Left kidney (tissue), 8 donors: ENCODE measurements at places on chromosomes 3 and 15. TPM values are rescaled to one million over a fixed set of nuclear protein-coding genes. Genes with fewer than 3 reads are reported as not detected.

DNA sequence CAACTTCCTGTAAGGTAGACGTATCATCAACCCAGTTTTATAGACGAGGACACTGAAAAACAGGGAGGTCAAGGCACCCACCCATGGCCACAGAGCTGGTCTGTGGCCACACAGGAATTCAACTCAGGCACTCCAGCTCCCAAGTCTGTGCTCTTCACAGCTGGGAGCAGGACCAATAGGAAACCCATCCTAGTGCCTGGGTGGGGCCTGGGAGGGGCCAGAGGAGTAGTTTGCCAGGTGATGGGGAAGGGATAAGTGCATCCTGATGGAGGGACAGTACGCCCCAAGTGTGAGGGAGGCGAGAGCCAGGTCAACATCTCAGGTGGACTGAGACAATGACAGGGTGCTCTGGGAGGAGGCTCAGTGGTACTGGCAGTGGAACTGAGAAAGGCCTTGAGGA lies 22.0 kb downstream of the KIF9 start:
- DNase-seq, result no peak

- DNase-seq, result no peak
Measured at GRCh38 chr3:59153648-59154047, 103.8 kb upstream of the CFAP20DC start.

DNA sequence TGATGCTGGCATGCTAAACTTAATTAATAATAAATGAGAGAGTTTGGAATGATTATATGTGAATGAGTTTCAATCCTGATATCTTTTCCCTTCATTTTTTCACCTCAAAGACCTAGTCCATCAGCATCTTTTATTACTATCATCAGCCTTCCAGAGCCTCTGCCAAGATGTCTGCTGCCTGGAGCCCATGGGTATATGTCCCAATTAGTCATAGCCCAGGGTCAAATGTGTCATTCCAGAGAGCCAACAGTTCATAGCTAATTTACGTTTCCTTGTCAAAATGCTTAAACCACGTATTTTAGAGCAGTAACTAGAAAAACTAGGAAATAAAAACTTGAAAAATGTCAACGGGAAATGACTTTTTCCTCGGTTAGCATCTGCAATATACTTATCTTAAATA lies 457.9 kb downstream of the SI start:
- no peak for DNase-seq

GRCh38 chr3:49673715-49674496 lies at the start of gene APEH:
Gene APEH, plus strand, starts transcription at chr3:49674351. Its CDS starts 51 bp downstream, at chr3:49674402.
- DNase-seq, result peak; percentile 94

DNA sequence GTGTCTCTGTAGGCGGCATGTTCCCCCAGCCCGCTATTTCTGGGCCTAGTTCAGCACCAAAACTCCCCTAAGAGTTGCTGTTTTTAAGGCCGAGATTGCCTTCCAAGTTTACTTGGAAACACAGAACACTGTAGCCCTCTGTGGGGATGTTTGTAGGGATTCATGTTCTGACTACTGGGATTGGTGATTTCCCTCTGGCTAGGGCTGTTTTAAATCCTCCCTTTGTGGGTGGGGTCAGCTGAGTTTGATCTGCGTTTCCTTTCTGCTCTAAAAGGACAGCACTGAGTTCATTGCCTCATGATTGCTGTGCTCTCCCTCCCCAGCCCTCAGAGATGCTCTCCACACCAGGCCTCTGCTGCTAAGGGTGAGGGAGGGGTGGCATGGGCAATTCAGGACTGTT lies 640.6 kb upstream of the DPPA4 start:
- no peak for DNase-seq

The IL17RE gene
- 18.6 TPM for polyA plus RNA-seq

GRCh38 chr3:63390710-63391230 lies 112.7 kb downstream of the SYNPR start:
- DNase-seq, result no peak

The FBXL2 gene
- 28.7 TPM for polyA plus RNA-seq

GRCh38 chr3:183958775-183959174 lies 58.9 kb downstream of the ABCC5 start:
- DNase-seq, result no peak

DNA sequence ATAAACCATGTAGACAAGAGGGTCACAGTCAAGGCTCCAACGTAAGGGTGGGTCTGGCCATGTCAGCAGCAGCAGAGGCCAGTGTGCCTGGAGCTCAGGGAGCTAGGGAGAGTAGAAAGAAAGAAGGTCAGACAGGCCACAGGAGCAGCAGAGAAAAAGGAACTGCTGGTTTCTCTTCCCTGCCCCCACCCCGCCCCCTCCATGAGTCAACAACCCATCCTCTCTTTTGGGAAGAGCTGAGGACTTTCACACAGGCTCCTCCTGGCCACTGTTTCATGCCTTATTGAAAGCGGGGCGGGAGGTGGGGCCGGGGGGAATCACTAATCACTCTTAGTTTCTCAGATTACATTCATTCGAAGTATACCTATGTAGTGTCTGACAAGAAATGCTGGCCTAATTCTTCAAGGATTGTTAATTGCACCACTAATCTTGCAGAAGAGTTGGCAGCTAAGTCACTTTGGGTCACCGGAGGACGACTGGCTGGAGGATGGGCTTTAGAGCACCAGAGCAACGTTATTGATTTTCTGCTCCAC lies 9.1 kb upstream of the SCG3 start:
- peak; percentile 3 for DNase-seq

GRCh38 chr3:11212299-11212608 lies 58.0 kb downstream of the HRH1 start:
- no peak for DNase-seq

GRCh38 chr3:177525987-177526712 lies 328.9 kb upstream of the TBL1XR1 start:
- DNase-seq, result no peak

- no peak for DNase-seq
Measured at GRCh38 chr3:157926822-157927221, 179.4 kb downstream of the SHOX2 start.

The XIRP1 gene
- 0.25 TPM for polyA plus RNA-seq

The PARP15 gene
- 0.45 TPM for polyA plus RNA-seq

The OR5K3 gene
- not detected for polyA plus RNA-seq

DNA sequence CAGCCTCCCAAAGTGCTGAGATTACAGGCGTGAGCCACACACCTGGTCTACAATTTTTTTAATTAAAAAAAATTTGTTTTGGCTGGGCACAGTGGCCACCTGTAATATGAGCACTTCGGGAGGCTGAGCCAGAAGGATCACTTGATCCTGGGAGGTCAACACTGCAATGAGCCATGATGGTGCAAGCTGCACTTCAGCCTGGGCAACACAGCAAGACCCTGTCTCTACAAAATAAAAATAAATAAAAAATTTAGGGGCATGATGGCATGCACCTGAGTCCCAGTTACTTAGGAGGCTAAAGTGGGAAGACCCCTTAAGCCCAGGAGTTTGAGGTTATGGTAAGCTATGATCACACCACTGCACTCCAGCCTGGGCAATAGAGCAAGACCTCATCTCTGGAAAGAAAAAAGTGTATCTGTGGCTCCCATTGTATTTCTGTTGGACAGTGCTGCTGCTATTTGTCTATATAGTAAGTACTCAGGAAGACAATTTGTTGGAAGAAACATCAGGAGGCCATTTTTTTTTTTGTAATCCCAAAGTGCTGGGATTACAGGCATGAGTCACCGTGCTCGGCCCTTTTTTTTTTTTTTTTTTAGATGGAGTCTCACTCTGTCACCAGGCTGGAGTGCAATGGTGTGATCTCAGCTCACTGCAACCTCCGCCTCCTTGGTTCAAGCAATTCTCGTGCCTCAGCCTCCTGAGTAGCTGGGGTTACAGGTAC lies 27.5 kb upstream of the SH3BP5 start:
- DNase-seq, result no peak

- no peak for DNase-seq
Measured at GRCh38 chr15:42749266-42749665, 12.3 kb upstream of the CDAN1 start.

The SAXO2 gene
- polyA plus RNA-seq, result 8.0 TPM

GRCh38 chr3:146566138-146566537 lies 21.7 kb upstream of the PLSCR1 start:
- no peak for DNase-seq

DNA sequence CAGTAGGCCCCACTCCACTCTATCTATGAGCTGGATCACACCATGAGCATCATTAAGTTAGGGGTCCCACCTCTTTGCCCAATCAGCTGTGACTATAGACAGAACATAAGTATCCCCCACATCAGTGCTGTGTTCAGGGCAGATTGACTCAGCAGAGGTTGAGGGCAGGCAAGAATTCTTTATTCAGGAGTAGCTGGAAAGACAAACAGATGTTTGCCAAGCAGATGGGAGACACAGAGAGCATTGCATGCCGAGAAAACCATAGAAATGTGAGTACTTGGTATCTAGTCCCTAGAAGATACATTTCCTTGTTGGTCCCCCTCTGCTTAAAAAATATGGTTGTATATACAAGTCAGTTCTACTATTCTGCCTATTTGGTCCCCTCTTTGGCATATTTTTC lies 440.8 kb downstream of the RAP2B start:
- DNase-seq, result no peak

The EIF1B gene
- 124 TPM for polyA plus RNA-seq

- DNase-seq, result no peak
Measured at GRCh38 chr3:154195620-154196356, 74.6 kb downstream of the ARHGEF26 start.

The CEMIP gene
- 6.7 TPM for polyA plus RNA-seq

DNA sequence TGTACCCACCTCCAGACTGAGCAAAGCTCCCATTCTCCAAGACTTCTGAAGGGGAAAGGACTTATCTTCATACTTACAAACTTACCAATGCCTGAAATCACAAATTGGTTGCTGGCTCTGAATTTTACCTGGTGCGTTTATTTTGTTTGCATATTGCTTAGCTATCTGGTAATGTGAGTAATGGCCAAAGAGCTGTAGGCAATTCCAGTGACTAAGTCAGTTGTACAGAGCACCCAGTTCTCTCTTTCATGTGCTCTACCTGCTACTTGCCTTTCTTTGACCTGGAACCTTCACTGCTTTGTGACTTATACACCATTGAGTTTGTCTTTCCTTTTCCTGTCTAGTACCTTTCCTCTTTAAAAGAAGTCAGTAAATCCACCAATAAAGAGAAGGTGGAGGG lies 755.9 kb upstream of the LMCD1 start:
- no peak for DNase-seq

GRCh38 chr3:195148549-195148948 lies 122.4 kb downstream of the XXYLT1 start:
- DNase-seq, result peak; percentile 67

The HYKK gene
- polyA plus RNA-seq, result 10.3 TPM

The IQCH gene
- polyA plus RNA-seq, result 10.0 TPM

GRCh38 chr3:37466660-37467359 lies 292.4 kb upstream of the LRRFIP2 start:
- DNase-seq, result no peak

DNA sequence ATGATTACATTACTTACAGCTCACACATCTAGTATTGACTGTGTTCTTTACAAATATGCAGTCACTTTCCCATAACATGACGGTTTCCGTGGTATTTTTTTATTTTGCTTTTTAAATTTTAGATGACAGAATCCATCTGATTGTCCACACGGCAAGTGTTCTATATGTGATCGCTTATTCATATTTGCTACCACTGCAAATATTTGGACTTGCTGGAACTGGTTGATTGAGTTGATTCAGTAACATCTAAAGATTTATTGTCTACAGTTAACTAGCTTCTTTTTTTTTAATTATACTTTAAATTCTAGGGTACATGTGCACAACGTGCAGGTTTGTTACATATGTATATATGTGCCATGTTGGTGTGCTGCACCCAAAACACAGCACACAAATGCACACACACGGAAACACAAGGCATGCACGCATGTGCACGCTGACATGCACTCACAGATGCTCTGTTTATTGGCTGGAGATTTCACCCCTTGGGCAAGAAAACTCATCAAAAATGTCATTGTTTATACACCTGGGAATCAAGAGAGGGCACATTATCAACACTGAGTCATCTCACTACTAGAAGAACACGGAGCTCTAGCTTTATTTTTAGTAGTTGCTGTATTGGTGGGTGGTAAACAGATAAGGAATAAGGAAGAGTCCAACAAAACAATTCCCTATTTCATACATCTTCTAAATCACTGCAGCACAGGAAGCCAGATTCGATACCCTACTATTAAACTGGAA lies 16.4 kb downstream of the ARRDC4 start:
- DNase-seq, result no peak

The CPEB1 gene
- polyA plus RNA-seq, result 2.2 TPM

The MFGE8 gene
- 133 TPM for polyA plus RNA-seq

DNA sequence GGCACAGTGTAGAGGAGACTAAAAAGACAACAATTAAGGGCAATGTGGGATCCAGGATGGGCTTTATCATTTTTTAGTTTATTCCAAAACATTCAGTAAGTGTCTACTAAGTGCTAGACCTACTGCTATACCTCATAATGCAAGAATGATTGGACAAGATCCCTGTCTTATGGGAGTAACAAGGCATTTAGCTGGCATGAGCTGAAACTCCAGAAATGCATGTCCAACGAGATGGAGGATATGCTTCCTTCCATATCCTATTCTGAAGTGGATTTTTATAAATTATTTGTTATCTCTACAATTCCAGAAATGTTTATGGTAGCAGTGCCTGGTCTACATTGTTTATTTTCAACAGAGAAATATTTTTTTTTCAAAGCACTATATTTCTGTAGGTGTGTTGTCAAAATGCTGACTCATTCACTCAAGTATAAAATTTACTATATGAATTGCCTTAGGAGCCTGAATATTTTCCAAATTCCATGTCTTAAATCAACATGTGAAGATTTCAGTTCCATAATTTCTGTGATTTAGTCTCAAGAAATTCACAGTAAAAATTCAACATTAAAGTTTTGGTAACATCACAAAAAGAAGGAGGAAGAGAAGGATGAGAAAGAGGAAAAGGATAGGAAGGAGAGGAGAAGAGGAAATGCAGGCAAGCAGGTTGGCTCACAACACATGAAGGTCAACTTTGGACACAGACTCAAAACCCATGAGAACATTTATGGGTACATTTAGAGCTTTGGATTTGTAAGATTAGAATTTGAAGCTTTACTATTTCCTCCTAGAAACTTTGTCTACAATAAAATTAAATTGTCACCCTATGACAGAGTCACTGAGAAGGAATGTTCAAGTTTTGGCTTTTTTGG lies 88.6 kb downstream of the P3H2 start:
- no peak for DNase-seq

DNA sequence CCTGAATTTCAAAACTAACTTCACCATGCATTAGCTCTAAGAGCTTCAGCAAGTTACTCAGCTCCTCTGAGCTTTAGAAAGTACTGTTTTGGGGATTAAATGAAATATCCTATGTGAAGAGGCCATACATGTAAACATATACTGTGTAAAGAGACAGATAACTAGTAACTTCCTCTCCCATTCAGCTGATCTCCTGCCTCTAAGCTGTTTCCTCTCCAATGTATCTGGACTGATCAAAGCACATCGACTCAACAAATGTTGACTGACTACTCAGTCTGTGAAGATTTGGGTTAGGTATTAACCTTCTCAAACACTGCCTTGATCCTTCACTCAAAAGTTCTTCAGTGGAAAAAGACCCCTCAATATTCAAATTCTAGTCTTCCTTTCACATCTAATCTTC lies 82.0 kb downstream of the BOC start:
- DNase-seq, result no peak

The GPR27 gene
- 8.7 TPM for polyA plus RNA-seq

DNA sequence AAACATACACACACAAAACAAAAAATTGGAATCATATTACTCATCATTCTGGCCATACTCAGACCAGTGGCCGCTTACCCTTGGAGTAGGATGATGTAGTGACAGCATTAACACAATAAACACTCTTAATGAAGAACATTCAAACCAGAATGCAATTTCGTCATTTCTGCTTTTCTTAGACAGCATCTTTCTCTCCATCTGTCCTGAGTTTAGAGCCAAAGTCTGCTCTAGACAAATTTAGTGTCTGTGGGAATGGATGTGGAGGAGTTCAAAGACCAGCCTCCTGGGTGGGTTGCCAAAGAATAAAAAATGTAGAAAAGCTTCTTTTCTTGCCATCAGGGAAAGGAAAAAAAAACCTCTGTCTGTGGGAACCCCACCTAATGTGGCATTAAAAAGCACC lies 212.4 kb upstream of the POU1F1 start:
- DNase-seq, result no peak
